ENCODE measurements at places on chromosomes 11 and 22. TPM values are rescaled to one million over a fixed set of nuclear protein-coding genes. Genes with fewer than 3 reads are reported as not detected.

GRCh38 chr22:43412808-43413795 lies 1.3 kb downstream of the MPPED1 start:
- DNase-seq, result no peak

DNA sequence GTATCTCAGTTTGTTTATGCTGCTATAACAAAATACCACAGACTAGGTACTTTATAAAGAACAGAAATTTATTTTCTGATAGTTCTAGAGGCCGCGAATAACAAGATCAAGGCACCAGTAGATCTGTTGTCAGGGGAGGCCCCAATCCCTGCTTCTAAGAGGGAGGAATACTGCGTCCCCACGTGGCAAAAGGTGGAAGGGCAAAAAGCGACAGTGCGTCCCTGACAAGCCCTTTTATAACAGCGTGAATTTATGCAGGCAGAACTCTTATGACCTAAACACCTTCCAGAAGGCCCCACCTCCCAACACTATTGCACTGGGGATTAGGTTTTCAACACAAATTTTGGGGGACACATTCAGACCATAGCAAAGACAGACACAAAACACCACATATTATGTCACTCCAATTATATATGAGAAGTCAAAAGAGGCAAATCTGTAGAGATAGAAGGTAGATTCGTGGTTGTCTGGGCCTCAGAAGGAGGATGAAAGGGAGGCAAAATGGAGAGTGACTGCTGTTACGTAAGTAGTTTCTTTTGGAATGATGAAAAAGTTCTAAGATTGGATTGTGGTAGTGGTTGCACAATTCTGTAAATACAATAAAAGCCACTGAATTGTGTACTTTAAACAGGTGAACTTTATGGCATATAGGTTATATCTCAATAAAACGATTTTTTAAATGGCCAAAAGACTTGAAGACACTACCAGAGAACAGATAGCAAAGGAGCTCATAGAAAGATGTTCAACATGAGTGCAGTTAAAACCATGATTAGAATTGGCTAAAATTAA lies 30.1 kb upstream of the TNRC6B start:
- DNase-seq, result no peak

DNA sequence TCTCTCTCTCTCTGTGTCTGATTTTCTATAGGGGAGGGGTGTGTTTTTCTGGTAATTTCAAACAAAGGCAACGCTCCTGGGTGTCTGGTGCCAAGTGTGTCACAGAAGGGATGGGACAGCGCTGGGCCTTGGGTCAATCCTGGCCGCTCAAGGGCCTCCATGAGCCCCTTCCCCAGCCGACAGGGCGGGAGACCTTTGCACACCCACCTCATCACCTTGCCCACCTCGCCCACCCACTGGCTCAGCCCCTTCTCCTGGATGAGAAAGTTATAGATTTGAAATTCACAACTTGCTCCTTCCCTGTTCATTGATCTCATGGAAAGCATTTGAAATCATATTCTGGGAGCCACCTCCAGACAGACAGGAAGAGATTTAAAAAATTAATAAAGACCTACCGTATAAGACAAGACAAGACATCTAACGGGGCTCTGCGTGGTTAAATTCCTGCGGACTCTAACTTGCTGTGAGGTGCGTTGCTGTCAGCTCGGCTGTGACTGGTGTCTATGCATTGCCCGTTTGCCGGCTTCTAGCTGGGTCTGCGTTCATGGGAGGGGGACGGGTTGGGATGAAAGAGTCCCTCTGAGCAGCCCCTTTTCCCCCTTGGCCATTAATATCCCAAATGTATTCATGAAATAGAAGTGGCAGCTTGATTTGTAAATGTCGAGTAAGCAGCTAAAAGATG lies 27.0 kb downstream of the MPPED1 start:
- no peak for DNase-seq

The ZBED5 gene
- polyA plus RNA-seq, result 104 TPM

The ROBO4 gene
- 26.4 TPM for polyA plus RNA-seq

The TRIM51 gene
- not detected for polyA plus RNA-seq

DNA sequence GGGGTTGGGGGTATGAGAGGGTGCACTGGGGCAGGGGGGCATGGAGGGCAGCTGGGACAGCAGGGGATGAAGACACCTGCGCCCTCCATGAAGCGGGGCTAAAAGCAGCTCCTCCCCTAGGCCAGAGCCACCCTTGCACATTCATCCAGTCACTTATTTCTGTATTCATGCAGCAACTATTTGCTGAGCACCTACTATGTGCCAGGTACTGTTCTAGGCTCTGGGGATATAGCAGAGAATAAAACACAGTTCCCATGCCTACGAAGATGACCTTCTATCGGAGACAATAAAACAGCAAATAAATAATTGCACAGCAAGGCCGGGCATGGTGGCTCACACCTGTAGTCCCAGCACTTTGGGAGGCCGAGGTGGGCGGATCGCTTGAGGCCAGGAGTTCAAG lies 5.3 kb downstream of the ALDH3B1 start:
- DNase-seq, result no peak

DNA sequence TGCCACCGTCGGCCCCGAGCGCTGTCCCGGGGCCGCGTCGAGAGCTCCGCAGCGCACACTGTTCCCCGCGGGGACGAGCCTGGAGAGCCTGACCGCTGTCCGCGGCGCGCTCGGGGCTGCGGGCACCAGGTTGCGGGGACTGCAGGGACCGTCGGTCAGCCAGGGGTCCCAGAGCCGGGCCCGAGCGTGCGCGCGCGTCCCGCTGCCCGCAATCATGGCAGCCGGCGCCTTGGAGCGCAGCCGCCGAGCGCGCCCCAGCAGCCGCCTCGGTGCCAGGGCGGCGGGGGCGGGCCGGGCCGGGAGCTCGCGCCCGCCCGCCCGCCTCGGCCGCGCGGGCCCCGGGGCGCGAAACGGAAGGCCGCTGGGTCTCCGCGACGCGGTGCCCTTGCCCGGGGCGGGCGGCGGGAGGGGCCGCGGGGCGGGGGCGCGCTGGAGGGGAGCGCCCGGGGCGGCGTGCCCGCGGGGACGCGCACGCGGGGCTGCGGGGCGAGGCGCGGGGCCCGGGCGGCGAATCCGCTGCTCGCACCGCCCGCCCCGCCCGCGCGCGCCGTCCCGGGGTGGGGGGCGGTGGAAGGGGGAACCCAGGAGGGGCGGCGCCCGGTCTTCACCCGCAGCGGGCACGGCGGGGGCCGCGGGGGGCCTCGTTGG lies 79.4 kb upstream of the PPARA start:
- DNase-seq, result no peak

DNA sequence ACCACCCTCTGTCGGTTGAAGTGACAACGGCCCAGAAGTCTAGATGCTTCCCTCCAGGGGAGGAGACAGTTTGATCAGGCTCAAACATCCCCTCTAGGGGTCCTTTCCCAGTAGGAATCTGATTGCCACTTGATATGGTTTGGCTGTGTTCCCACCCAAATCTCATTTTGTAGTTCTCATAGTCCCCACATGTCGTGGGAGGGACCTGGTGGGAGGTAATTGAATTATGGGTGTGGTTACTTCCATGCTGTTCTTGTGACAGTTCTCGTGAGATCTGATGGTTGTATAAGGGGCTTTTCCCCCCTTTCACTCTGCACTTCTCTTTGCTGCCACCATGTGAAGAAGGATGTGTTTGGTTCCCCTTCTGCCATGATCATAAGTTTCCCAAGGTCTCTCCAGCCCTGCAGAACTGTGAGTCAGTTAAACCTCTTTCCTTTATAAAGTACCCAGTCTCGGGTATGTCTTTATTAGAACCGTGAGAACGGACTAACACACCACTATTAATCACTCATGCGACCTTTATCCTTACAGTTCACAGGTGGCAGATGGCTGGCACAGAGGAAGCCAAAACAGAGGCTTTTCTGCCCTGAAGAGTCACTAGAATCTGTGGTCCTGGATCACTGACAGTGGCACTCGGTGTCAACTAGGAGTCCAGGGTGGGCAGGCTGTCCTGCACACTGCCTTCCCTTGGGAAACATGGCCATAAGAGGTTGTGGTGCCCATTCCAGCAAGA lies 21.6 kb downstream of the ASPHD2 start:
- DNase-seq, result no peak

DNA sequence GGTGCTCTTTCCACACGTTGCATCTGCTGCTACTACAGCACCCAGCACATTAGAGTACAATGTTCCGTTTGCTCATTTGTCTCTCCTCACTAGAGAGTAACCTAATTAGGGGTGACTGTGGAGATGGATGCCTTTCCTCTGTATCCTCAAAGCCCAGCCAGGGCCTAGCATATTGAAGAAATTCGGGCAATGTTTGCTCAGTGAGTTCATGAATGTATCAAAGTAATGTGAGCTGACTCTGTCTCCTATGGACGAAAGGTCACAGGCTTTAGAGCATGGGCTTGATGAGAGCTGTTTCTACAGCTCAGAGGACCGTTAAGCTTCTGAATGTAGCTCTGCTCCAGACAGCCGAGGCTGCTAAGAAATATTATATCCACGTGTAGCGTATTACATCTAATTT lies 67.5 kb downstream of the C11orf58 start:
- DNase-seq, result peak; percentile 74

DNA sequence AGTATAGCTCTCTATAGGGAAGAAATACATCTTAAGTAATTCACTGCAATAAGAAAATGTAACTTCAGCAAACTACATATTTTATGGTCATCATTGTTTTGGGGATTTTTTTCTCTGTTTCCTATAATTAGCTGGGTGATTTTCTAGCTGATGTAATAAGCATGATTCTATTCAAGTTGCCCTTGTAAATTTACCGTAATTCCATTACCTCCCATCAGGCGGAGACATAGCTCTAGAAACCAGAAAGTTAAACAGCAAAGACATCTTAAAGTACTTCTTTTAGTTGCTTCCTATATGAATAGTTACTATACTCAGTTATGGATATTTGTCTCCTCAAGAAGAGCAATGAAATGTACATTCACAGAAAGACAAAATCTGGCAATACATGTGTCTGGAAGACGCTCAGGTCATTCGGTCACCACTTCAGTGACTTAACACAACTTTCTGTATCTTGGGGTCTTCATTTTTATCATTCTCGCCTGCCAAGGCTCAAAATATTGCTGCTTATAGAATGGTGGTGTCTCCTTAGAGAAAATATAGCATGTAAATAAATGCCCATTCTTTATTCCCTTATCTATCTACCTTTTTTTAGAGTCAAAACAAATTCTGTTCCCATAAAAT lies 239.9 kb upstream of the ZC3H12C start:
- peak; percentile 34 for DNase-seq

- no peak for DNase-seq
Observed at GRCh38 chr11:75000975-75001354, 12.2 kb downstream of the NEU3 start.

GRCh38 chr11:130848361-130849214 lies 67.7 kb downstream of the SNX19 start:
- no peak for DNase-seq

DNA sequence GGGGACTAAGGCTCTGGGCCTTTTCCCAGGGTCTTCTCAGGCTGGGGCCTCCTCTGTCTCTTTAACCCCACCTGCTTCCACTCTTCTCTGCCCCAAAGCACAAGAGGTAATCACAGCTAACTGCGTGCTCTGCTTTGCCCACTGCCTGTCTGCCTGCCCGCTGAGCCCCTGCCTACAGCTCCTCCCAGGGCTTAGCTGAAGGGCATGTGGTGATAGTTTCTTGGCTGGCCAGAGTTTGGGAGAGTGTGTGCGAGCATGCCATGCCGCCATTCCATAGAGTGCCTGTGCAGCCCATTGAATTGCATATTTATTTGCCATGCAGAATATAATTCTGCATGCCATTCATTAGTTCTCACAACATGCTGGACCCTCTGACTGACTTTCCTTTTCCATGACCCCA lies 32.5 kb downstream of the PHLDB1 start:
- DNase-seq, result no peak
